ENCODE measurements at places on chromosomes 1 and 21. TPM values are rescaled to one million over a fixed set of nuclear protein-coding genes. Genes with fewer than 3 reads are reported as not detected.
A peak's percentile ranks its signal among the peaks of the same experiment; 100 is the strongest.

DNA sequence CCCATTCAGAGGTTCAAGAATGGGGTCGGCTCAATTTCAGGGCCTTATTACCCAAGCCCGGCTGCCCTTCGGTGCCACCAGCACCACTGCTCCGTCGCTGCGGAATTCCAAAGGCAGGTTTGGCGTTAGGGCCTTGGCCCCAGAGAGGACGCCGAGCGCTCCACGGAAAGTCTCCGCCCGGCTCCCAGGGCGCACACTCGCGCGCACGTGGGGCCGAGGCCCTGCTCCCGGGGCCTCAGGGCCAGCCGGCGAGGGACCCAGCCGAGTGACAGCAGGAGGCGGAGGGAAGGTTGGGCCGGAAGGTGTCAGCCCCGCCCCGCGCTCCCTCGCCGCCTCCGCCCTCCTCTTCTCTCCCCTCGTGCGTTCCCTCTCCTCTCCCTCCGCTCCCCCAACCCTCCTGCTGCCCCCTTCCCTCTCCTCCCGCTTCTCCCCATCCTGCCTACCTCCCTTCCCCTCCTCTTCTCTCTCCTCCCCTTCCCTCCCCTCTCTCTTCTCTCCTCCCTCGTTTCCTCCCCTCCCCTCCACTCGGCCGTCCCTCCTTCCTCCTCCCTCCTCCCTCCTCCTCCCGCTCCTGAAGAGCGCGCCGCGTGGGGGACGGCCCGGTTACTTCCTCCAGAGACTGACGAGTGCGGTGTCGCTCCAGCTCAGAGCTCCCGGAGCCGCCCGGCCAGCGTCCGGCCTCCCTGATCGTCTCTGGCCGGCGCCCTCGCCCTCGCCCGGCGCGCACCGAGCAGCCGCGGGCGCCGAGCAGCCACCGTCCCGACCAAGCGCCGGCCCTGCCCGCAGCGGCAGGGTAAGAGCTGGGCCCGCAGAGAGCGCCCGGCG lies at the start of gene ETS2:
ETS2 (plus strand) TSS at position 602 of the 825 bp plus-strand sequence. CDS start 4,106 bp downstream, outside the sequence.
- no peaks in the 10 kb centered on the region for H3K36me3 ChIP-seq
- H3K27ac ChIP-seq = peak within 1 kb of the TSS; percentile 96
- peak within 1 kb of the TSS; percentile 97 for H3K4me3 ChIP-seq

GRCh38 chr21:45284456-45284741 lies 3.3 kb downstream of the POFUT2 start:
- no peak overlapping the region for H3K4me3 ChIP-seq
- H3K36me3 ChIP-seq = no peaks in the 10 kb centered on the region
- H3K27me3 ChIP-seq = no peaks in the 10 kb centered on the region
- peaks cover 5% of the 10 kb centered on the region for H3K4me1 ChIP-seq

DNA sequence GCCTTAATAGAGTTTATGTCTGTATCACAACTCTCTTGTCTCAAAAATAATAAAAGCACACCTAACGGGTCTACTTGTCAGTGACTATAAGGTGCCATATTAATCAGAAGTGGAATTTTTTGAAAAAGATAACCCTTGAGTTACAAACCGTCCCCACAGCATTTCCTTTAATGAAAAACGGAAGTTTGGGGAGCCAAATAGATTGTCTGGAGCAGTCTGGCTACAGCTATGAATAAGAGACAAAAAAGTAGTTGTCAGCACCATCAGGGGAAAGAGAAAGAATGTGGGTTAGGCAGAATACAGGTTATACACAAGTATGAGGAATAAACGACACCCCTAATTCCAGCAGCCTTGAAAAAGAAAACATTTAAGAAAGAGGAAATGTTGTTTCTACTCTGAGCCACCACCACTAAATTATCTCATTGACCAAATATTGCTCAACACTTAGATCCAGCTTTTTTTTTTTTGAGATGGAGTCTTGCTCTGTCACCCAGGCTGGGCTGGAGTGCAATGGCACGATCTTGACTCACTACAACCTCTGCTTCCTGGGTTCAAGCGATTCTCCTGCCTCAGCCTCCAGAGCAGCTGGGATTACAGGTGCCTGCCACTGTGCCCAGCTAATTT lies 29.4 kb upstream of the USP24 start:
- DNase-seq = no peak
- no peak overlapping the region for H3K4me3 ChIP-seq
- no peak overlapping the region for H3K27ac ChIP-seq

- no peak for DNase-seq
- H3K27me3 ChIP-seq = no peaks in the 10 kb centered on the region
- no peak overlapping the region for H3K27ac ChIP-seq
- H3K4me1 ChIP-seq = no peaks in the 10 kb centered on the region
Observed at GRCh38 chr1:166354406-166354805, 187.6 kb upstream of the FAM78B start.

- no peaks in the 10 kb centered on the region for H3K27me3 ChIP-seq
- no peaks in the 10 kb centered on the region for H3K36me3 ChIP-seq
Observed at GRCh38 chr1:35097224-35097623, 18.0 kb downstream of the ZMYM1 start.

DNA sequence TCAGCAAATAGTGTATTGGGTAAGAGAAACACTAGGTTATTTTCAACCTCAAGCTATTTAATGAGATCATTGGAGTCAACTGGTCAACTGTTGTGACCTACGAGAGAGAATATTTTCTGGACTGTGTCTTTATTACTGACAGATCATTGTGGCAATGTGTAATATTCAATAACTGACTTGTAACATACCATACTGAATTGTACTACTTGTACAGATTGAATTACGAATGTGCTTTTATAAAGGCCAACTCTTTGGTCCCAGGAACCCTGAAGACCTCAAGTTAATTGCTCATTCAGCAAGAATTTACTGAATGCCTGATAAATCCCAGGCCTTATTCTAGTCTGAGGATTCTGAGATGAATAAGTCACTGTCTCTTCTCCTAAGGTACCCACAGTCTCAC lies 56.1 kb upstream of the CAMK1G start:
- no peak overlapping the region for H3K27ac ChIP-seq
- no peaks in the 10 kb centered on the region for H3K4me1 ChIP-seq
- no peak overlapping the region for H3K4me3 ChIP-seq

DNA sequence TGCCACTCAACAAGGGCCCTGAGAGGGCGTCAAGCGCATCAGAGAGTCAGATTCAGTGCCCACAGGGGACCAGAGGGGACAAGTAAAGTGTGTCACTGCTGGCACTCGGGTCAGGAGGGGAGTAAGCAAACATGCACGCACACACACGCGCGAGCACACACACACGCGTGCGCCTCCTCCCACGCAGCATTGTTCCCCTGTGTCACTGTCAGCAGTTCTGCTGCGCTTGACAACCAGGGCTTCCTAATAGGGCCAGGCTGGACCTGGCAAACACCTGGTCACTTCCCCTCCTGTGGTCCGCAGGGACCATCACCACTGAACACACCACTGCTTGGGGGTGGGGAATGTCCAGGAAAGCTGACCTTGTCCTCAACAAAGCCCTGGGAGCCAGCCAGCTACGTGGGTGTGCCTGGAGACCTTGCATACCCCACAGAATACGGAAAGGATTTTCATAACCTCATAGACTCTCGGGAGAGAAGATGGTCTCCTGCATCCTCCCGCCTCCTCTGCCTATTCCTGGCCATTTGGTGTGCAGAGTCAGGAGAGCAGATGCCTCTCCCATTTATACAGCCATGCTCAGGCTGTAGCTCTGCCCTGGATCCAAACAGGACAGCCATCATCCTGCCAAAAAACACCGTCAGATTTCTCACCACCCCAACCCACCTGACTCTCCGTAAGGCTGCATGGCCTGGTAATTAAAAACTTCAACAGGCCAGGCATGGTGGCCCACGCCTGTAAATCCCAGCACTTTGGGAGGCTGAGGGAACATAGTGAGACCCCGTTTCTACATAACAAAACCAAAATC lies 73.2 kb downstream of the SSBP3 start:
- H3K36me3 ChIP-seq = no peaks in the 10 kb centered on the region
- H3K27ac ChIP-seq = peak overlapping the region; percentile 80
- peaks cover 74% of the 10 kb centered on the region for H3K4me1 ChIP-seq
- H3K4me3 ChIP-seq = no peak overlapping the region
- no peaks in the 10 kb centered on the region for H3K27me3 ChIP-seq

DNA sequence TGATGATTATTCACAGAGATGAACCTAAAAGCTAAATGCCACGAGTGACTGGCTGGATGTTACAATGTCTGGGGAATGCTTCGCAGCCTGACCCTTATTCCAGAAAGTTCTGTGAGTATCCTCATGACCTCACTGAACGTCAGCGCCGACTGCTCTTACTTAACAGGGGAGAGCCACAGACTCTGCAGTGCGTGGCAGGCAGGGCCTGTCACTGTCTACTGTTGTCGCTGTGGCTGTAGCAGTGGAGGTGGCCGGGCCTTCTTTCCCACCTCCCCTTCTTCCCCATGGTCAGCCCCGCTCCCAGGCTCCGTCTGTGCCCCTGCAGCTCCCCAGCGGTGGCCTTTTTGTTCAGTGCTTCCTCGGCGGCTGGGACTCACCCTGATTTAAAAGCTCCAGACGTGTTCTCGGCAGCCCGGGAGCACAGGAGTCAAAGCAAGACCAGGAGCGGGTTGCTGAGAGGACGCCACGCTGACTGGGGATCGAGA lies 52.2 kb upstream of the TARBP1 start:
- no peaks in the 10 kb centered on the region for H3K36me3 ChIP-seq
- H3K27me3 ChIP-seq = no peaks in the 10 kb centered on the region
- H3K4me3 ChIP-seq = no peak overlapping the region
- peak overlapping the region; percentile 82 for H3K27ac ChIP-seq

DNA sequence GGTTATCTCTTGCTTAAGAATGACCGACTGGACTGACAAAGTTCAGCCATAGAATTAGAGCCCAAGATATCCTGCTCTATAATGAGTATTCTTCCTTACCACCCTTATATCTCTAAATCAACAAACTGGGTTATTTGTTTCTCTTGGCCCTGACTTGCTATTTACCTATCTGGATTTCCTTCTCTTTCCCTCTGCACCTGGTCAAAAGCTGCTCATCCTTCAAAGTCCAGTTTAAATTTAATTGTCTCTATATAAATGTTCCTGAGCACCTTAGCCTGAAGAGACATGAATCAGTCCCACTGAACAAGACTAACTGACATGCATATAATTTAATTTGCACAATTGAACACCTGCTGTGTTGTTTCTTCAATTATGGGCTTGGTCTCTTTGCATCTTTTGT lies 127.1 kb upstream of the KCNJ15 start:
- H3K27ac ChIP-seq = no peak overlapping the region
- no peak overlapping the region for H3K4me3 ChIP-seq
- H3K27me3 ChIP-seq = no peaks in the 10 kb centered on the region
- H3K36me3 ChIP-seq = no peaks in the 10 kb centered on the region
- DNase-seq = no peak

GRCh38 chr1:93738075-93738622 lies 56.5 kb upstream of the BCAR3 start:
- H3K27me3 ChIP-seq = no peaks in the 10 kb centered on the region
- no peaks in the 10 kb centered on the region for H3K36me3 ChIP-seq
- H3K4me1 ChIP-seq = peaks cover 3% of the 10 kb centered on the region
- no peak overlapping the region for H3K27ac ChIP-seq
- no peak for DNase-seq

The IFNAR2 gene
- 22.8 TPM for total RNA-seq

The ZBTB18 gene
- total RNA-seq = 10.8 TPM

The GBP1 gene
- 16.4 TPM for total RNA-seq

GRCh38 chr1:47403321-47403910 lies 12.7 kb upstream of the FOXE3 start:
- no peak overlapping the region for H3K27ac ChIP-seq
- no peaks in the 10 kb centered on the region for H3K36me3 ChIP-seq
- H3K27me3 ChIP-seq = no peaks in the 10 kb centered on the region
- DNase-seq = no peak
- no peak overlapping the region for H3K4me3 ChIP-seq

The DHX9 gene
- total RNA-seq = 70.6 TPM
